Pancreas (tissue), 10 donors: ENCODE measurements at places on chromosomes 2 and 18. TPM values are rescaled to one million over a fixed set of nuclear protein-coding genes. Genes with fewer than 3 reads are reported as not detected.

SLC19A3 gene
- total RNA-seq, result 1.0 TPM

MAP2 gene
- total RNA-seq, result 18.8 TPM

SLC5A7 gene
- 0.09 TPM for total RNA-seq

UGT1A10 gene
- not detected for total RNA-seq

UNC80 gene
- 0.69 TPM for total RNA-seq

CHST9 gene
- 5.4 TPM for total RNA-seq

CROCC2 gene
- total RNA-seq, result not detected

ASTL gene
- total RNA-seq, result not detected

SERPINB10 gene
- not detected for total RNA-seq

SLC20A1 gene
- 18.0 TPM for total RNA-seq

STON1 gene
- 2.5 TPM for total RNA-seq

GRCh38 chr2:100580367-100581276 is 17.8 kb downstream of the PDCL3 start:
- H3K4me3 ChIP-seq, result no peak overlapping the region
- H3K27me3 ChIP-seq, result no peaks in the 10 kb centered on the region
- no peaks in the 10 kb centered on the region for H3K36me3 ChIP-seq
- no peak for DNase-seq

GRCh38 chr2:68429311-68429826 is 37.7 kb downstream of the FBXO48 start:
- H3K27me3 ChIP-seq, result no peaks in the 10 kb centered on the region
- no peaks in the 10 kb centered on the region for H3K36me3 ChIP-seq
- peaks cover 2% of the 10 kb centered on the region for H3K4me1 ChIP-seq
- no peak overlapping the region for H3K27ac ChIP-seq

DNA sequence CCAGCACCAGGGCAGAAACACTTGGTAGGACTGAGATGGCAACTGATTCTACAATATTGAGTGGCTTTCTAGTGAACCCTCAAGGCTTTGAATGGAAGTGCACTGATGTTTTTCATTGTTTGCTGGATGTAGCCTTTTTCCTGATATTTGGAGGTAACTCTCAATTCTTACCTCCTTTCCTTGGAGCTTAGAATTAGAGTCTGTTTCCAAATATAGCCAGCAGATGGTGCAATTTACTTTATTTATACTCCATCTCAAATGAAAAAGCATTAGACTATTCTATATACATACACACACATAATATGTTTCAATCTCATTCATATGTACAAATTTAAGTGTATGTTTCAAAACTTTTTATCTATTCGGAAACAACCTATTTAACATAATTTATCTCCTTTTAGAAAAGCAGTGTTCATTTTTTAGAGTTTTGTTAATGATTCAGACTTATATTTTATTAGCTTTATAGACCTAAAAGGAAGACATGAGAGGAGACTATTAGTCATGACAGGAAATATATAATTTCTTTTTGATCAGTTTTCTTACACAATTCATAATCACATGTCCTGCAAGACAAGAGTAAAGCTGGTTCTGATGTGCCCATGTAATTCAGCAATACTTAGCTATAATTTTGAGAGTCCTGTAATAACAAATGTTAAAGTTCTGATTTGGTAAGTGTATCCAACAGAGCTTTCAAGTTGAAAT is 124.8 kb downstream of the NUP35 start:
- no peak overlapping the region for H3K4me3 ChIP-seq
- H3K36me3 ChIP-seq, result no peaks in the 10 kb centered on the region
- no peaks in the 10 kb centered on the region for H3K4me1 ChIP-seq
- no peak overlapping the region for H3K27ac ChIP-seq
- no peak for DNase-seq

- H3K4me1 ChIP-seq, result peaks cover 9% of the 10 kb centered on the region
- no peaks in the 10 kb centered on the region for H3K27me3 ChIP-seq
These were observed 11.5 kb downstream of the PAIP2B start for GRCh38 chr2:71215447-71215846.

- no peaks in the 10 kb centered on the region for H3K4me1 ChIP-seq
- DNase-seq, result no peak
- no peaks in the 10 kb centered on the region for H3K36me3 ChIP-seq
- H3K27ac ChIP-seq, result no peak overlapping the region
- H3K27me3 ChIP-seq, result no peaks in the 10 kb centered on the region
- H3K4me3 ChIP-seq, result no peak overlapping the region
These were observed 130.1 kb downstream of the ERBB4 start for GRCh38 chr2:212408524-212408923.

DNA sequence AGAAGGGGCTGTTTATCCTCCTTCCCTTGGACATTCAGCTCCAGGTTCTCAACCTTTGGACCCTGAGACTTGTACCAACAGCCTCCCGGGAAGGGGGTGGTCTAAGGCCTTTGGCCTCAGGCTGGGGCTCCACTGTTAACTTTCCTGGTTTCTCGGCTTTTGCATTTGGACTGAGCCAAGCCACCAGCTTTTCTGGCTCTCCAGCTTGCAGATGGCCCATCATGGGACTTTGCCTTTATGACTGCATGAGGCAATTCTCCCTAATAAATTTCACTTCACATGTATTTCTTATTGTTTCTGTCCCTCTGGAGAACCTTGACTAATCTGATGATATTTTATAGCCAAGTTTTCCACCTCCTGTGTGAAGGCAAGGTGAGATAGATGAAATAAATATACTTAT is 180.8 kb downstream of the PPP1R1C start:
- no peaks in the 10 kb centered on the region for H3K36me3 ChIP-seq
- DNase-seq, result no peak
- no peaks in the 10 kb centered on the region for H3K4me1 ChIP-seq
- no peaks in the 10 kb centered on the region for H3K27me3 ChIP-seq

GRCh38 chr2:112481528-112482233 is at the start of gene TTL:
Gene TTL (plus strand): TSS chr2:112482156. CDS start chr2:112482345, 189 bp downstream.
- H3K4me3 ChIP-seq, result peak within 1 kb of the TSS; percentile 75
- H3K36me3 ChIP-seq, result no peaks in the 10 kb centered on the region

- no peaks in the 10 kb centered on the region for H3K4me1 ChIP-seq
- H3K27me3 ChIP-seq, result no peaks in the 10 kb centered on the region
- no peak overlapping the region for H3K4me3 ChIP-seq
- no peaks in the 10 kb centered on the region for H3K36me3 ChIP-seq
- H3K27ac ChIP-seq, result no peak overlapping the region
- no peak for DNase-seq
These were observed 48.0 kb upstream of the CABYR start for GRCh38 chr18:24090876-24091275.

DNA sequence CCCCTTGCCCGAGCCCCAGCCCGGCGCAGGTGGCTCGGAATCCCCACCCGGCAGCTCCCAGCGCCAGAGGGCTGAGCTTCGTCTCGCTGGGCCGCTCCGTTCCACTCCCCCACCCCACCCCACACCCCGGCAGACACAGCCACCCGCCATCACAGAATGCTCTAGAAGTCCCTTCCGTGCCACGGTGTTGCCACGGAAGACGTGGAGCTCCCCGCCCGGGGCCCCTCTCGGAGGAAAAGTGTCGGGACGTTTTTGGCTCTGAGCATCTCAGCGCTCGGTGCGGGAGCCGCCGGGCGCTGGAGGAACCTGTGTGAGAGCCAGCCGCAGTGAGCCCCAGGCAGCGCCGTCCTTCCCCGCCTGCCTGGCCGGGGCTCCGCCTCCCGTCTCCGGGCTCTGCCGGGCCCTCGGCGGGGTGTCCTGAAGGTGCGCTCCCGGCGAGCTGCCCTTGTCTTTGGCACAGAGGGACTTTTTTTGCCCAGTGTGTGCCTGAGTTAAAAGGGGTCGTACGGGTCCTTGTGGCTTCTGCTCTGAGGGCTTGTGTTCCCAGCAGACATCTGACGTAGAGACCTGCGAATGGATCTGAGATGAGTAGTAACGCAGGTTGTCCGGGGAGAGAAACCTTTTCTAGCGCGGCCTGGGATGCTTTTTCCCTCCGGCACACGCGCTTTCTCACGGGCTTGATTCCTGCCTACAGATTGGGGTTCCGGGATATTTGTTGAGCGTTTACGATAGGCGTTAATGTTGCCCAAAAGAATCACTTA is 1.8 kb downstream of the ZCCHC2 start:
- H3K4me1 ChIP-seq, result peaks cover 26% of the 10 kb centered on the region
- H3K36me3 ChIP-seq, result no peaks in the 10 kb centered on the region
- peak overlapping the region; percentile 76 for H3K4me3 ChIP-seq

GRCh38 chr2:43186321-43186678 is 40.1 kb downstream of the ZFP36L2 start:
- H3K27me3 ChIP-seq, result no peaks in the 10 kb centered on the region
- no peak overlapping the region for H3K27ac ChIP-seq
- H3K36me3 ChIP-seq, result no peaks in the 10 kb centered on the region
- H3K4me1 ChIP-seq, result no peaks in the 10 kb centered on the region

DNA sequence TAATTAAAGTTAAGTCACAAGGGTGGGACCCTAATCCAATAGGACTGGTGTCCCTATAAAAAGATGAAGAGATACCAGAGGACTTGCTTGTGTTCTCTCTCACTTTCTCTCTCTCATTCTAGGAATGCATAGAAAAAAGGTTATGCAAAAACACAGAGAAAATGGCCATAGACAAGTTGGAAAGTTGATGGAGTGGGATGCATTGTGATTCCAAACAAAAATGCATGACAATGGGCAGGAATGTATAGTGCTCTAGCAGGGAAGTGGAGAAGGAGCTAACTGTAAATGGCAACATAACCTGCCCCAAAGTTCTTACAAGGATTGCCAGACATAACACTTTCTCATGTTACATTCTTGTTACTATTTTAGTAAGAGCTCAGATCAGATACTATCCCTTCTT is 301.6 kb upstream of the LRATD1 start:
- H3K27ac ChIP-seq, result no peak overlapping the region
- H3K27me3 ChIP-seq, result no peaks in the 10 kb centered on the region
- no peak for DNase-seq
- H3K36me3 ChIP-seq, result no peaks in the 10 kb centered on the region
- no peaks in the 10 kb centered on the region for H3K4me1 ChIP-seq

DNA sequence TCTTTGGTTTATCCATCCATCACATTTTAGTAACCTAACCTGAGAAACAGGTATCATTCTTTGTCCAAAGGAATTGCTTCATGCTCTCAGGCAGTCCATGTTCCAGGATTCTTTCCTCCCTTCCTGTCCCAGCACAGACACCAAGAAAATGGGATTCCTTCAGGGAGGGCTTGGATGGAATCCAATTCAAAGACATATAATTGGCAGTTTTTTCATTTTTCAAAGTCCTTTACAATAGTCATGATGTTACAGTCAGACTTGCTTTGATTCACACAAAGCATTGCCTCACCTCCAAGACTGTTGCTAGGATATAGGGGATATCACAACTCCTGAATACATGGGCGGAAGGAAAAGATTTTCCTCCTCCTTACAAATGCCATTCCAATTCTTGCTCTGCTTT is 241.4 kb upstream of the ACVR2A start:
- no peaks in the 10 kb centered on the region for H3K4me1 ChIP-seq
- DNase-seq, result no peak

GRCh38 chr2:105889046-105889445 is 144.3 kb downstream of the NCK2 start:
- no peaks in the 10 kb centered on the region for H3K27me3 ChIP-seq
- H3K27ac ChIP-seq, result no peak overlapping the region
- peaks cover 22% of the 10 kb centered on the region for H3K4me1 ChIP-seq
- no peak overlapping the region for H3K4me3 ChIP-seq

DNA sequence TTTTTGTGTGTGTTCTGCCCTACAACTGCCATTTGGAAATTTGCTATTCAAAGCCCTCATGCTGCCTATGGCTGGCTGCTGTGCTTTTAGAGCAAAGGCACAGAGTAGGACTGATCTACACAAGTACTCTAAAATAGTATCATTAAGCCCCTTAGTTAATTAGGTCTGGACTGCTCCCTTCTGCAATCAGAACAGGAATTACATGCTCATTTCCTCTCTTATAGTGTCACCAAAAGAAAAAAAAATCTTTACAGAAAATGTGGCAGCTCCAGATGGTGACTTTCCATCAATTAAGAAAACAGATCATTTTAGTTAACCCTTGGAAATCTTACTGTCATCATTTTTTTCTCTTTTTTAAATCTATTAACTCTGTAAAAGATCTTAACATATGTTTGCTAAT is 337.5 kb downstream of the RIT2 start:
- DNase-seq, result no peak
- no peak overlapping the region for H3K4me3 ChIP-seq
- H3K27me3 ChIP-seq, result no peaks in the 10 kb centered on the region
- no peaks in the 10 kb centered on the region for H3K36me3 ChIP-seq
- H3K27ac ChIP-seq, result no peak overlapping the region

- no peaks in the 10 kb centered on the region for H3K4me1 ChIP-seq
- H3K27me3 ChIP-seq, result no peaks in the 10 kb centered on the region
- H3K4me3 ChIP-seq, result no peak overlapping the region
- H3K36me3 ChIP-seq, result no peaks in the 10 kb centered on the region
- DNase-seq, result no peak
These were observed 57.8 kb downstream of the PDE1A start for GRCh38 chr2:182368996-182369395.
